ENCODE measurements at places on chromosomes 7 and 10.

GRCh38 chr7:47565640-47566250, 16.2 kb downstream of the TNS3 start:
- no peak for DNase-seq
- peaks cover 73% of the 10 kb centered on the region for H3K36me3 ChIP-seq
- no peaks in the 10 kb centered on the region for H3K27me3 ChIP-seq
- peaks cover 21% of the 10 kb centered on the region for H3K4me1 ChIP-seq
- no peak overlapping the region for H3K27ac ChIP-seq
- H3K4me3 ChIP-seq, result no peak overlapping the region

DNA sequence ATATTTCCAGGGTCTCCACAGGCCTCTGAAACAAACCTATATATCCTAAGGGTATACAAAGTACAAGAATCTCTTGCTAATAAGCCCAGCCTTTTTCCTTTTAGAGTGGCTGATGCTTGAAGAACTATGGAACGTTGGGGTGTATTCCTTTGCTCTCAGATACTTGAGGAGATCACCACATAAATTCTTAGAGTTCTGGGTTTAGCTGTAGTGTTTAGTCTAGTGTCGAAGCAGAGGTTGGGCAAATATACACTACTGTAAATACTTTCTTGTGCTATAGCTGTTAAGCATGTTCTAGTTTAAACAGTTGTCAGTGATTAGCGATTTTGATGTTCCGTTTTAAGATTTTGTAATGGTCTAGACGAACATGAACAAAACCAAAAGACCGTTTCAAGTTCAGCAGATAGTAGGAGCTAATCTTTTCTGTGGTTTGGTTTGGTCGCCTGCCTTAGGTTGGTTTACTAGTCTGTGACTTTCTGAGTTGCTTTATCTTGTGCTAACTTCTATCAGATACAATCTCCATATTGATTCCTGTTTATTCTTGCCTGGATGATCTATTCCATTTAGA, 229.6 kb downstream of the NSUN6 start:
- no peaks in the 10 kb centered on the region for H3K36me3 ChIP-seq
- no peak for DNase-seq
- H3K4me1 ChIP-seq, result no peaks in the 10 kb centered on the region
- H3K4me3 ChIP-seq, result no peak overlapping the region
- H3K27ac ChIP-seq, result no peak overlapping the region

DNA sequence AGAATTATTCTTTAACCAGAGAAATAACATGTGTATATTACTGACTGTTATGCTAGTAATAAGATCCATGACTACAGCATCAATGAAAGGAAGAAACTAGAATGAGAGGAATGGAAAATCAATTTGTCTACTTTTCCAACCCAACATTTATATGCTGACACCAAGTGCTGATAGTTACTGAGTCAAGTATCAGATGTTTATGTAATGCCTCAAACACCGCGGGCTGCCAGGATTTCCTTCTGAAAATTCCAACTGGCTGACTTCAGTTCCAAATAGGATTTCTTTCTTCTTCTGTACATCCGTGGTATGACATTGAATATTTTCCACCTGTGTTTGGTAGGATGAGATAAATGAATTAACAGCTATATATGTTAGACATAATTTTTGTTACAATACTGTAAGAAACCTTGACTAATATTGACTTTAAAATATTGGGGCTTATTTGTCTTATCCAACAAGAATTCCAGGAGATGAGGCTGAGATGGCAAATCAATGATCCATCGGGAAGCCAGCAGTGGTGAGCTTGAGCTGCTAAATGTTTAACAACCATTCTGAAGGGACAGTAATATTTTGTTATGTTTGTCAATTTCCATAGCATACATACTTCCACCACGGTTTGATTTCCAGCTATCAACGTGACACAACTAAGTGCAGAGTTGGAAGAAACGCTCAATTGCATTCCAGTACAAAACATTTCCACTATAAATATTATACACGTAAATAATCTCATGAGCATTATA, 435.2 kb upstream of the AUTS2 start:
- H3K27ac ChIP-seq, result no peak overlapping the region
- no peak for DNase-seq
- H3K27me3 ChIP-seq, result no peaks in the 10 kb centered on the region
- no peaks in the 10 kb centered on the region for H3K36me3 ChIP-seq
- H3K4me1 ChIP-seq, result no peaks in the 10 kb centered on the region

GRCh38 chr7:51139796-51140195, 176.8 kb downstream of the COBL start:
- no peaks in the 10 kb centered on the region for H3K27me3 ChIP-seq
- H3K36me3 ChIP-seq, result no peaks in the 10 kb centered on the region
- no peak overlapping the region for H3K4me3 ChIP-seq

- H3K27me3 ChIP-seq, result no peaks in the 10 kb centered on the region
- no peak overlapping the region for H3K4me3 ChIP-seq
- DNase-seq, result no peak
- H3K27ac ChIP-seq, result no peak overlapping the region
Measured at GRCh38 chr7:85172530-85172941, 14.3 kb downstream of the SEMA3D start.

DNA sequence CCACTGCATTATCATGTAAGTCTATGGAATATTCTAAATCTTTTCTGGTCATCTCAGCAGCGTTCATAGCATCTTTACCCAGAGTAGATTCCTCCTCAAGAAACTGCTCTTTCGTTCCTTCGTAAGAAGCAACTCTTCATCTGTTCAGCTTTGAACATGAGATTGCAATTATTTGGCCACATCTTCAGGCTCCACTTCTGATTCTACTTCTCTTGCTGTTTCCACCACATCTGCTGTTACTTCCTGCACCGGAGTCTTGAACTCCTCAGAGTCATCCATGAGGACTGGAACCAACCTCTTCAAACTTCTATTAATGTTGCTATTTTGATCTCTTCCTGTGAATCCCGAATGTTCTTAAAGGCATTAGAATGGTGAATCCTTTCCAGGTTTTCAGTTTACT, 12.7 kb downstream of the CHST12 start:
- DNase-seq, result no peak
- H3K4me3 ChIP-seq, result no peak overlapping the region
- H3K27ac ChIP-seq, result no peak overlapping the region
- no peaks in the 10 kb centered on the region for H3K36me3 ChIP-seq

DNA sequence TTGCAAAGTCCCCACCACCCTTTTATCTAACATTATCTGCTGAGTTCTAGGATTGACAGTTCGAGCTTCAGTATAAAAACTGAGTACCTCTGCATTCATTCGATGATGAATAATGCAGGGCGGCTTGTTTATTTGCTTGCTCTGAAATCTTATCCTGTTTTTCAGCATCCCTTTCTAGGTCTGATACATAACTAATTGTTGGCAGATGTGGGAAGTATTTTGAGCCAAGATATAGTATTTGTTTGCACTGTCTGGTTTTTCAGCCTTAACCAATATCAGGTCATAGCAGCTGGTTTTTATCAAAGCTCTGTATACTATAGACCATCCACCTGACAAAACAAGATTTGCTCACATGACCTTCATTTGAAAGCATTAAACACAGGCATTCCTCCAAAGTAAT, 161.4 kb downstream of the TFEC start:
- no peaks in the 10 kb centered on the region for H3K36me3 ChIP-seq
- no peaks in the 10 kb centered on the region for H3K4me1 ChIP-seq
- H3K27me3 ChIP-seq, result no peaks in the 10 kb centered on the region
- no peak for DNase-seq

- no peak for DNase-seq
- H3K4me1 ChIP-seq, result no peaks in the 10 kb centered on the region
- H3K4me3 ChIP-seq, result no peak overlapping the region
- no peak overlapping the region for H3K27ac ChIP-seq
- no peaks in the 10 kb centered on the region for H3K36me3 ChIP-seq
Measured at GRCh38 chr7:157926521-157927150, 589.8 kb downstream of the DNAJB6 start.

DNA sequence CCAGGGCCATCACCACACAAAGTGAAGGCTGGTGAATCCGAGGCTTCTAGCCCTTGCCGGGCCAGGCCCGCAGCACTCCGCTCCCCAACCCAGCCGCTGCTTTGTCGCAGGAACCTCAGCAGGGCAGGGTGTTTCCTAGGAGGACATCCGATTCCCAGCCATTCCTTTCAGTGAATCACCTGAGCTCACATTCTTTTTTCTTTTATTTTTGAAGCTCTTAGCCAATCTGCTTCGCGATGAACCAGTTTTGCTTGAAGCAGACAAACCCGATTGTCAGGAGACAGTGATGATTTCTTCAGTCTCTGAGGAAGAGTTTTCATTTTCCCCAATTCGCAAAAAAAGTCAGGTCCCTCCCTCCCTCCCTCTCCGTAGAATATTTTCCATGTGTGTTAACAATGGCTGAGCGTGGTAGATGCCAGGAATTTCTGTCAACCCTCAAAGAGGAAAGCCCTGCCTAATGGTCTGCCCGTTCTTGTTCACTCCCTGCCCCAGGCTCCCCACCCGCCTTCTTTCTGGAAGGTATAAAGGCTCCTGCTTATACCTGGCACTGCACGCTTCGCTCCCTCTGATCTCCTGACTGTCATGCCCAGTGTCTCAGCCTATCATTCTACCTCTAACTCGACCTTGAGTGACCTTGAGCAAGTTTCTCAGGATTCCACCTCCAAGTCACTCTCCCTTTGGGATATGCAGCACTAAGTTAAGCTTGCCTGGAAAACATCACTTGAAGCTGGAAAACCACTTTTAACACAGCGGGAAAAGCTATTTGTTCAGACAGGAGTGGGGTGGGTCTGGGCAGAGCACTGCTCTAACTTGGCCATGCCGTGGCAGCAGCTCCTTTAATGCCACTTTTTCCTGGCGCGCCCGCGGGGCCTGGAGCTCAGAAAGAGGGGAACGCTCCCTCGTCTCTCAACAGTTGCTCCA, 35.1 kb downstream of the EGFR start:
- H3K4me1 ChIP-seq, result peaks cover 72% of the 10 kb centered on the region
- H3K27ac ChIP-seq, result peak overlapping the region; percentile 82
- peak; percentile 90 for DNase-seq
- H3K4me3 ChIP-seq, result peak overlapping the region; percentile 2

DNA sequence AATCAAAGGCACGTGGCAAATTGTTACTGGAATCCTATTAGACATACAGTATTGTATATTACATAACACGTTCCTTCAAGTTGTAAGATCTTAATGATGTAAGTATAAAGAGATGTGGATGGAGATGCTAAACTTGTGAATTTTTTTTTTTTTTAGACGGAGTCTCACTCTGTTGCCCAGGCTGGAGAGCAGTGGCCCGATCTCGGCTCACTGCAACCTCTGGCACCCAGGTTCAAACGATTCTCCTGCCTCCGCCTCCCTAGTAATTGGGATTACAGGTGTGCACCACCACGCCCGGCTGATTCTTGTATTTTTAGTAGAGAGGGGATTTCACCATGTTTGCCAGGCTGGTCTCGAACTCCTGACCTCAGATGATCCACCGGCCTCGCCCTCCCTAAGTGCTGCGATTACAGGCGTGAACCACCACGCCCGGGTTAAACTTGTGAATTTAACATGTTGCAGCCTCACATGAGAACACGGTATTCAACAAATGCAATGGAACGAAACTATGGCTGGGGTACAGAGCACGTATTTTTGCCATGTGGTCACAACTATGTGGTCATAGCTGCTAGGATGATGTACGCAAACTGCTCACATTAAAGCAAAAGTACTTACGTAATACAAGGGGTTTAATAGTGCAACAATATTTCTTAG, 818 bp upstream of the SUPV3L1 start:
- H3K4me3 ChIP-seq, result peak overlapping the region; percentile 89
- no peaks in the 10 kb centered on the region for H3K27me3 ChIP-seq
- peaks cover 19% of the 10 kb centered on the region for H3K4me1 ChIP-seq

DNA sequence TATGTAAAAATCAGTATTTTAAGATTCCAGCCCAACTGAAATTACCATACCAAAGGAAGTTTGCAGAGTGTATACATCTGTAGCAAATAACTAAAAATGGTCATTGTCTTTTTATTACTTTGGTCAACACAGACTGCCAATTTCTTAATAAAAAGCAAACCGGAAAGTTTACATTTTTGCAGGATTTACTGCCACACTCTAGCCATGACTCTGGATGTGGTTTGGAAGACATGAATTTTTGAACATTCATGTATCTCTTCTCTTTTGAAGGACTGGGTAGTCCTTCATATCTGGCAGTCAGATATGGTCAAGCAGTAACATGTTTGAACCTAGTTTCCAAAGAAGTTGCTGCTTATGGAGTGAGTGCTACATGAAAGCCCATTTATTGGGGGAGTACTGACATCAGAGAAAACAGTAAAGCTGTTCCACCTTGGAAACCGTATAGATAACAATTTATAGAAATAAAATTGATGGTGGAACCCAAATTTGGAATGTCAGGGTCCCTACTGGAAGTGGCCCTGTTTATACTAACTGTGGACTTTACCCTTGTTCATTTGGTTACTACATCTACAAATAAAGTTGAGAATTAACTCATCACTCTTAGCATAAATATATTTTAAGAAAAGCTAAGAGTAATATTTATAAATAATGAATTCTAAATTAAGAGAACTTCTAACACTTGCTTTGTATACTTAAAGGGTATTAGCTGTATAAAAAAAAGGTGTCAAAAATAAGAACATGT, 84.6 kb downstream of the ZMYND11 start:
- DNase-seq, result no peak
- H3K4me1 ChIP-seq, result no peaks in the 10 kb centered on the region
- no peak overlapping the region for H3K4me3 ChIP-seq
- H3K36me3 ChIP-seq, result no peaks in the 10 kb centered on the region

DNA sequence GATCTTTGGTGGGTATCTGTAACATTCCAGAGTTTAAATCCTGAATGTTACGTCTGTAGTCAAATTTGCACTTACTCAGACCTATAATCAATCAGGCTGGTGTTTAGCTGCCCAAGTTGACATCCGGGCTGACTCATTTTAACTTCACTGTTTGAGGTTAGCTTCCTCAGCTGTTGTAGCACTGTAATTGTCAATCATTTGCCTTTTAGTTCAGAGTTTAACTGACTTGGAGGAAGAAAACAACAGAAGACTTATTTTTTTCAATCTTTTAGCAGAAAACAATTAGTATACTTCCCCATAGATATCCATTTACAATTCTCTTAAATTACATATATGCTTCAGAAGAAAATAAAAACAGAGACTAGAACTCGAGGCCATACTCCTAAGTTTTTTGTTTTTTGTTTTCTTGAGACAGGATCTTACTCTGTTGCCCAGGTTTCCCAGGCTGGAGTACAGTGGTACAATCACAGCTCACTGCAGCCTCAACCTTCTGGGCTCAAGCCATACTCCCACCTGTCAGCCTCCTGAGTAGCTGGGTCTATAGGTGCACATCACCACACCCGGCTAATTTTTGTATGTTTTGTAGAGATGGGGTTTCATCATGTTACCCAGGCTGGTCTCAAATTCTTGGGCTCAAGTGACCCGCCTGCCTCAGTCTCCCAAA, 38.5 kb upstream of the LRRC17 start:
- no peaks in the 10 kb centered on the region for H3K27me3 ChIP-seq
- H3K4me1 ChIP-seq, result peaks cover 43% of the 10 kb centered on the region
- DNase-seq, result peak; percentile 89
- no peak overlapping the region for H3K4me3 ChIP-seq
- H3K36me3 ChIP-seq, result no peaks in the 10 kb centered on the region
- peak overlapping the region; percentile 90 for H3K27ac ChIP-seq

DNA sequence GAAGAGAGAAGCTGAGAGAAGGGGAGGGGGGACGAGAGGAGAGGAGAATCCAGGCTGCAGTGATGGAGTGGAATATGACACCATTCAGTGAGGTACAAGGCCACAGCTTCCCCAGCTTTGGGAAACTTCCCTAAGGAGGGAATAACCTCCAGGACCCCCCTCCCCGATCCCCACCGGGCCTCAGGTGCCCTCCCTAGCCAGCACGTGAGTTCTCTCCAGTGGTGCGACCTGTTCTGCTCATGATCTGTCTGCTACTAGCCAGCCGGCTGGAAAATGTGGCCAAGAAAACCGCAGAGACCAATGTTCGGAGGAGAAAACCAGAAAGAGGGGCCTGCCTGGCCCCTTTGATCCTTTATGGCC, 39.9 kb upstream of the AGK start:
- no peaks in the 10 kb centered on the region for H3K36me3 ChIP-seq
- no peak for DNase-seq
- no peaks in the 10 kb centered on the region for H3K4me1 ChIP-seq
